ENCODE measurements at places on chromosomes 12 and 14.

- DNase-seq: no peak
Measured at GRCh38 chr14:103545219-103545914, 16.4 kb downstream of the TRMT61A start.

DNA sequence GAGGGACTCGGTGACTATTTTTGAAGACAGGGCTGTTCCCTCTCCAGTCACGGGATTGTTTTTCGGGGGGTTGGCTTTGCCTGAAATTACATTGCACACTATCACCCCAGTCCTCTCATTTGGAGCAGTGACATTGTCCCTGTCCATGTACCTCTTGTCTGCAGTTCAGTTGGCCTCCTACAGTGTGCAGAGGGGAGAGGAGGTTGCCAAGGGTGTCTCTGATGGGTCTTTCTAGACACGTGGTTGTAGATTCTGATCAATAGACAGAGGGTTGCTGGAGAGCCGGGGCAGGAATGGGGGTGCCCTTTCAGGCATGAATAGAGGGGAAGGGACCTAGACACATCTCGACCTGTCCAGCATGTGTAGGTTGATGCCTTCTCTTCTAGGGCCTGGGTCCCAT is 1.2 kb downstream of the TMEM120B start:
- DNase-seq: no peak

- DNase-seq: no peak
Measured at GRCh38 chr12:61891632-61892031, 368.6 kb upstream of the USP15 start.

- peak; percentile 89 for DNase-seq
Measured at GRCh38 chr14:92511453-92512238, 1.9 kb upstream of the RIN3 start.
